PC-3 (cell line): ENCODE measurements at places on chromosomes 4 and X. TPM values are rescaled to one million over a fixed set of nuclear protein-coding genes. Genes with fewer than 3 reads are reported as not detected.

Gene CACNA1F
- not detected in 2 replicates for total RNA-seq

Gene PNCK
- total RNA-seq: 1.0 and 3.3 TPM in 2 replicates

Gene MXRA5
- total RNA-seq: not detected in 2 replicates

Gene TRAM1L1
- 0.87 and 1.0 TPM in 2 replicates for total RNA-seq

Gene UNC5C
- not detected in 2 replicates for total RNA-seq

Gene IL9R
- not detected in 2 replicates for total RNA-seq

Gene SNX12
- total RNA-seq: 43.9 and 48.4 TPM in 2 replicates

Gene EREG
- total RNA-seq: 1.3 and 2.2 TPM in 2 replicates

Gene HS6ST2
- total RNA-seq: 6.1 and 7.4 TPM in 2 replicates

Gene PPARGC1A
- total RNA-seq: not detected in 2 replicates

Gene PCDH11X
- total RNA-seq: not detected in 2 replicates

Gene PASD1
- total RNA-seq: not detected in 2 replicates

Gene CCDC110
- total RNA-seq: 0.62 TPM in 1 of 2 replicates, not detected in the other

Gene NUP62CL
- total RNA-seq: 4.8 and 9.9 TPM in 2 replicates

Gene EIF2S3
- 178 and 201 TPM in 2 replicates for total RNA-seq

Gene NDNF
- 0.04 TPM in 1 of 2 replicates, not detected in the other for total RNA-seq

Gene ANTXR2
- total RNA-seq: 43.9 and 56.3 TPM in 2 replicates

Gene C4orf51
- not detected in 2 replicates for total RNA-seq
